ENCODE measurements at places on chromosomes 4 and X.

DNA sequence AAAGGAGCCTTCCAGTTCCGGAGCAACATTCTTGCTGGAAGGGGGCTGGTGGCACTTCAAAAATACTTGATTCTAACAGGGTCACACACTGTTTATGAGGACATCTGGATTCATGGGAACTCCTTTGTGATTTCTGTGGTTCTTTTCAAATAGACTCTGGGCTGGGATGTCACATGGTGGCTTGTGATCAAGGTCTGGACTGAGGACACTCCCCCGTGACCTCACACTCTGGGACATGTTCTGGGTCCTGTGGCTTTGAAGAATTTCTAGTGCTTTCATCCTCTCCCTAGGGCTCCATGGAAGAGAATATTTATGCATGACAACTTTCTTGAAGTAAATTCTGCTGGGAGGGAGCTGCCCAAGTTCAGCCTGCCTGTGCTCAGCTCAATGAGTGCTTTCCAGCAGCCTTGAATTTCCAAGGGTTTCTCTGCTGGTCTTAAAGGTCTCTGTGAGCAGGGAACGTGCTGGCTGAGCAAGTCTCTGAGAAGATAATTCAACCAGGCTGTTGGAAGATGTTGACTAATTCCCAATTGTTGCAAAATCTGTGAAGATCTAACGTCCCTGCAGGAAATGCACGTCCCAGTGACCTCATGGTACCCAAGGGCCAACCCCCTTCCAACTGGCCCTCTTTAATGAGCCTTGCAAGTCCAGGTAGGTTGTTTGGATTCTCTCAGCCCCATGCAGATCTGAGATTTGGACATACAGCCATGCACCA lies 36.3 kb downstream of the GPR143 start:
- no peak for DNase-seq

GRCh38 chrX:74420196-74421035 lies 877 bp upstream of the SLC16A2 start:
- no peak for DNase-seq

DNA sequence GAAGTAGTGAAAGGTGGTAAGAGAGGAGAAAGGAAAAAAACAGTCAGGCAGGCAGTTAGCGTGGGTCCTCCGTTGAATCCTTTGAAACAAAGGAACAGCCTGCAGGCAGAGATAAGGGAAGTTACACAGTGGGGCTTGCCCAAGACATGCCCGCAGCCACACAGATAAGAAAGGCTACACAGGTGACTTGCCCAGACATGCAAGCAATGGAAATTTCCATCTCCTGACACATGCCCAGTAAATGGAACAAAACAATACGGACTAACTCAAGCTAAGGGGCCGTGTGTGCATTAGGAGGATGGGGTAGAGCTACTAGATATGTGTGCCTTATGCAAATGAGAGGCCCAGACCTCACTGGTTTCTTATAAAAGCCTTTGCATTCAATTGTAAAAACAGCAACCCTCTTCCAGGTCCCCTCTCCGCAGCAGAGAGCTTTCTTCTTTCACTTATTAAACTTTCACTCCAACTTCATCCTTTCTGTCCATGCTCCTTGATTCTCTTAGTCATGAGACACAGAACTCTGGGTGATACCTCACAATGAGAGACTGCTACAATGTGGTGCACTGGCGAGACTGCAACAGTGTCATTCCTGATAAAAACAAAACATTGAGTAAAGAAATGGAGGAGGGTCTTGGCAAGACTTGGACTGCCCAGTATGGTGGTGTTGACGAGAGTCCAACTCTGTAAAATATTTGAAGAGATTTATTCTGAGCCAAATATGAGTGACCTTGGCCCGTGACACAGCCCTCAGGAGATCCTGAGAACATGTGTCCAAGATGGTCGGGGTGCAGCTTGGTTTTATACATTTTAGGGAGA lies 997.4 kb upstream of the PRKX start:
- no peak for DNase-seq

- DNase-seq: peak; percentile 35
Measured at GRCh38 chr4:178086320-178086719, 644.1 kb upstream of the AGA start.

- DNase-seq: no peak
Measured at GRCh38 chr4:109294468-109295020, 7.9 kb downstream of the COL25A1 start.

- DNase-seq: no peak
Measured at GRCh38 chrX:44674906-44675305, 132.2 kb upstream of the FUNDC1 start.

DNA sequence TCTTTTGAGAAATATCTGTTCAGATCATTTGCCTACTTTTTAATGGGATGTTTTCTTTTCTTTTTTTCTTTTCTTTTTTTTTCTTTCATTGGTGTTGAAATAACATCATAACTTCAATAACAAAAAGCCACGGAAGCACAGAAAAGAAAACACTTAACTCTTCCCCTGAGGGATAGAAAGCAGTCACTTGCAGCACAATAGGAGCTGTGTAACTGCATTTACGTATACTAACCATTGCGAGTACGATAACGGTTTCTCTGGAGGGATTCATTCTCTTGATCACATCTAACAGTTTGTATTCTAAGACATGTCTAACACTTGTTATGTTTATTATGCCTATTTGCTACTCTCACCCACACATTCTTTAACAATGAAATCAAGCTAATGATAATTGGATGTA lies 27.3 kb downstream of the C4orf46 start:
- DNase-seq: no peak

DNA sequence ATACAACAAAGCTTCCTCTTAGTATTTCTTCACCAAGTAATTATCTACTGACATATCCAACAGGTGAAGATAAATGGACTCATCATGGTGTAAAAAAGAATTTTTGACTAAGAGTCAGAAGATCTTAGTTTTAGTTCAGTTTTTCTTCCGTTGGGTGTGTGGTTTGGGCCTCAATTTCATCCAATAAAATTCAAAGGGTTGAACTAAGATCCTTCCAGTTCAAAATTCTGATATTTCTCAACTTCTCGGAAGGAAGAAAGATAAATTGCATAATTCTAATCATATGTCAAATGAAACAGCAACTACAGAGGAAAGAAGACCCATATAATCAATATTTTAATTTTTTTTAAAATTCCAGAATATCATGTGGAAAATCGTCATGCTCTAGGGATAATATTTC lies 192.7 kb downstream of the SPRY1 start:
- no peak for DNase-seq

DNA sequence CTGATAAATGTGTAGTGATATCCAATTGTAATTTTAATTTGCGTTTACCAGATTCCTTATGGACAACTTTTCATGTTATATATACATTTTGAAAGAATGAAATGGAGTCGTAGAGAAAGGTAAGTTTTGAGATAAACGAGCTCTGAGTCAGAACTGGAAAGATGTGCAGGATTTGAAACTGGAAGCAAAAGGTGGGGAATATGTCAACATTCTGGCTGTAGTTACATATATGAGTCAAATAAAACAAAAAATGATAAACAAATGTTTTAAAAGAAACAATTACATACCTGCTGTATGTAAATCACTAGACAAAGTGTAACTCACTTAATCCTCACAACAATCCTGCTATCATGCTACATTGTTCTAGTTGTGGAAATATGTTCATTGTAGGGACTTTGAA lies 84.0 kb downstream of the LPAR4 start:
- DNase-seq: no peak

DNA sequence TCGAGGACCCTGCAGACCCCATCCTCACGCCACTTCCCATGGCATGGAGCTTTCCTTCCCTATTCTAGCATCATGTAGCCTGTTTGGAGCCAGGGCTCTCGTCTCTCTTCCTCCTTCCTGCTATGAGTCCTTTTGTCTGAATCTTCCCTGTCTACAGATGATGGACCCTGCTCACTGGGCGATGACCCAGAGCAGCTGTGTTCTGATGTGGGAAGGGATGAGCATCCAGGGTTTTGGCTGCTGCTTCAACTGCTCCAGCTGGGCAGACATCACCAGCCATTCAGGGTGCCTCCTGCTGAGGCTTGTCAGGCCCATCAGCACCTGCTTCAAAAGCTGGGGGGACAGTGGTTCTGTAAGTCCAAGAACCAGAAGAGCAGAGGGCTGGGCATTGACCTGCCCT lies 3.2 kb upstream of the CCKAR start:
- DNase-seq: no peak

DNA sequence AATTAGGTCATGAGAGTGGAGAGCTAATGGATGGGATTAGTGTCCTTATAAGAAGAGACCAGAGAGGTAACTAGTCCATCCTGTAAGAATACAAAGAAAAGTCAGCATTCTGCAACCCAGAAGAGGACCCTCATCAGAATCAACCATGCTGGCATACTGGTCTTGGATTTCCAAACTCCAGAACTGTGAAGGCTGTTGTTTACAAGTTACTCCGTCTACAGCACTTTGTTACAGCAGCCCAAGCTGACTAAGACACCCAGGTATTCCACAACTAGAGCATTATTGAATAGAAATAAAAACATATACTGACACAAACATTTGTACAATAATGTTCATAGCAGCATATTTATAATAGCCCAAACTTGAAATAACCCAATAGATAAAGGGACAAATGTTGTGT lies 9.2 kb downstream of the TMEM156 start:
- no peak for DNase-seq

GRCh38 chr4:91127831-91128230 lies 1000.6 kb downstream of the CCSER1 start:
- no peak for DNase-seq

Measured in NCI-H2081 (cell line).